ENCODE measurements at places on chromosomes 11 and 22.

DNA sequence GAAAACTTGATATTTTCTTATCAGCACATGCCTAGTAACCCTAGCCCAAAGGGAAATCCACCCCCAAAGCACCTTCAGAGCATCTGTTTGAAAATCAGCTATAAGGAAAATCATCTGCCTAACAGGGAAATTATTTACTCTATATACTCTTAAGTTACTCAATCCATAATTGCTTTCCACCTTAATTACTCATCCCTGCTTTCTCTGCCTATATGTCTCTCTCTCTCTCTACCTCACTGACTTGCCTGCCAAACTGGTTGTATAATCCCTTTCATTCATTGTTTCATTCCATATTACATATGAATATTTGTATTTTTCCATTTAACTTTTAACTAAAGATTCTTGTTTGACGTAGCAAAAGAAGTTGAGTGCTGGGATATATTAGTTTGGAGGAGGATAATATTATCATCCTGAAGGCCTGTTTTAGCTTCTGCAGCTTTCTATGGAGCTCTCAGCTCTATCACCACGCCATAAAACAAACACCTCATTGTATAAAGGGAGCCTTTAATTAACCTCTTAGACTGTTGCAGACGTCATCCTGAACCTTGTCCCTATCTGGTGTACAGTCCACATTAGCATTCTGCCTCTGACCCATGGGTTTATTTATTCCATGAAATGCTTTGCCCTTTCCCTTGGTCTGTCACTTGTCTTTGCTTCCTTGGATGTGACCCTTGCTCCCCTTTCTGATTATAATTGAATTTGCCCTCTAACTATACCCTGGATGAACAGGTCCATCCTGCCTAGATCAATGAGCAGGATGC lies 98.9 kb downstream of the INSC start:
- DNase-seq = no peak

- DNase-seq = no peak
Observed at GRCh38 chr22:30197389-30197788, 49.2 kb downstream of the LIF start.

DNA sequence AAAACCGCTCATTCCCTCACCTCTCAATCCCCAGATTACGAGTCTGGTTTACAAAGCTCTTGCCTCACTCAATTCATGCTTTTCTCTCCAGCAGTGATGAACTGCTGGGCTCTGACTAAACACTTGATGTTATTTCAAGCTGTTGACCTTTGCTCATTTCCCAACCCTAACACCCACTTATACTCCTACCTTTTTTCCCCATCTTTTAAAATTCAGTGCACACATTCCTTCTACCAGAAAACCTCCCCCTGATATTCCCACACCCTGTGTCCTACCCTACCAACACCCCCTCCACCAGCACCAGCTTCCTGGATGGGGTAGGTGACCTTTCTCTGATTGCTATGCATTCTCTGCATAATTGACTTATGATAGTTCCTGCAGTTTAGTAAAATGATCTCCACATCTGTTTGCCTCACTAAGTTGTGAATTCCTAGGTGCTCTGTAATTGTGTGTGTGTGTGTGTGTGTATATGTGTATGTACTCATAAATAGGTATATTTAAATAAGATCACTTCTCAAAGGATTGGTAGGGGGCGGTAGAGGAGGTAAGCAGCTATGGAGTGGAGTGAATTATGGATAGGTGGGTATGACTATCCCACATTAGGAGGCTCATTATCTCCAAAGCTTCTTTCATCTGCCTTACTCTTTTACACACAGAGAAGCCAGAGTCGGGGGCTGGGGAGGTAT lies 842 bp downstream of the HEPACAM start:
- DNase-seq = no peak

GRCh38 chr22:39428597-39429071 lies 28.2 kb upstream of the MGAT3 start:
- DNase-seq = no peak

- no peak for DNase-seq
Observed at GRCh38 chr22:44786610-44787009, 34.2 kb downstream of the ARHGAP8 start.

GRCh38 chr11:125464270-125464662 lies 31.8 kb downstream of the FEZ1 start:
- no peak for DNase-seq

All from NCI-H2081 treated with DMSO at 0.1 percent for 48 hours (cell line).